ENCODE measurements at places on chromosomes 12 and 14. TPM values are rescaled to one million over a fixed set of nuclear protein-coding genes. Genes with fewer than 3 reads are reported as not detected.

GSKIP gene
- 22.0 TPM for total RNA-seq

MORN3 gene
- 0.13 TPM for total RNA-seq

FAM181A gene
- not detected for total RNA-seq

HEBP1 gene
- total RNA-seq = 58.6 TPM

IFNG-AS1 gene
- not detected for total RNA-seq

RHEBL1 gene
- 3.4 TPM for total RNA-seq

GYS2 gene
- not detected for total RNA-seq

TAS2R14 gene
- total RNA-seq = 0.61 TPM

LTB4R gene
- 4.9 TPM for total RNA-seq

OVCH1 gene
- not detected for total RNA-seq

GABARAPL1 gene
- 37.3 TPM for total RNA-seq

CLEC1A gene
- total RNA-seq = not detected

YBX3 gene
- total RNA-seq = 276 TPM

FGF6 gene
- not detected for total RNA-seq

CLEC1B gene
- not detected for total RNA-seq

KERA gene
- total RNA-seq = not detected

KRT77 gene
- not detected for total RNA-seq

ACSS3 gene
- not detected for total RNA-seq
